NB4 (cell line): ENCODE measurements at places on chromosomes 1 and 21.

DNA sequence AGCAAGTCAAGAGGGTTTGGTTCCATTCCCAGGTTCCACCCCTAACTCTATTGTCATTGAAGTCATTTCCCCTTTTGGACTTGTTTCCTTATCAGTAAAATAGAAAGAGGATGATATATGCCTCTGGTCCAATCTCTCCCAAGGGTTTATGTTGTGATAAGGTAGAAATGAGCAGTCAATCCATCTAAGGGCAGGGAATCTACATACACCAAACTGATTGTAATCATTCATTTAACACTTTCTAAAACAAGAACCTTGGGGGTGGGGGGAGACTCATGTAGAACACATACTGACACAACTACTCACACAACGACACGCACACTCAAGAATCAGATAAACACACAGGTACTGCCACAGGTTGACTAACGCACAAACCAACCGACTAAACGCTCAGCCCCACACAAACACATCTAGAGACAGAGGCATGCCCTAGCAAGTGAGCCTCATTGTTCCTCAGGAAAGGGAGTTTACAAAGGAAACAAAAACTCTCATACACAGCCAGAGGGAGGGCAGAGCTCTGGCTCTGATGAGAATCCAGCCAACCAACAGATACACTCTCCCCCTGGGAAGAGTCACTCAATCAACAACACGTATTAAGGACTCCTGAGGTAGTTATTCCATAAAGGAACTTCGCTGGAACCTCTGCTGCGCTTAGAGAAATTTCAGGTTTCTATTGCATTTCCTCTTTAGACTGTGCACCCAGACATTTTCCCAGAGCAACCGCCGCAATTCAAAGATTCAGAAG is 1.0 kb downstream of the F11R start:
- peak; percentile 41 for DNase-seq

GRCh38 chr1:147496571-147497210 is 44.6 kb upstream of the BCL9 start:
- no peak for DNase-seq

GRCh38 chr1:75771978-75772377 is 14.1 kb upstream of the RABGGTB start:
- DNase-seq, result no peak

GRCh38 chr1:232509570-232509969 is 120.4 kb downstream of the SIPA1L2 start:
- no peak for DNase-seq

- DNase-seq, result no peak
Measured at GRCh38 chr1:163414778-163415177, 93.0 kb downstream of the NUF2 start.

- no peak for DNase-seq
Measured at GRCh38 chr1:99691175-99691574, 45.3 kb downstream of the PALMD start.

DNA sequence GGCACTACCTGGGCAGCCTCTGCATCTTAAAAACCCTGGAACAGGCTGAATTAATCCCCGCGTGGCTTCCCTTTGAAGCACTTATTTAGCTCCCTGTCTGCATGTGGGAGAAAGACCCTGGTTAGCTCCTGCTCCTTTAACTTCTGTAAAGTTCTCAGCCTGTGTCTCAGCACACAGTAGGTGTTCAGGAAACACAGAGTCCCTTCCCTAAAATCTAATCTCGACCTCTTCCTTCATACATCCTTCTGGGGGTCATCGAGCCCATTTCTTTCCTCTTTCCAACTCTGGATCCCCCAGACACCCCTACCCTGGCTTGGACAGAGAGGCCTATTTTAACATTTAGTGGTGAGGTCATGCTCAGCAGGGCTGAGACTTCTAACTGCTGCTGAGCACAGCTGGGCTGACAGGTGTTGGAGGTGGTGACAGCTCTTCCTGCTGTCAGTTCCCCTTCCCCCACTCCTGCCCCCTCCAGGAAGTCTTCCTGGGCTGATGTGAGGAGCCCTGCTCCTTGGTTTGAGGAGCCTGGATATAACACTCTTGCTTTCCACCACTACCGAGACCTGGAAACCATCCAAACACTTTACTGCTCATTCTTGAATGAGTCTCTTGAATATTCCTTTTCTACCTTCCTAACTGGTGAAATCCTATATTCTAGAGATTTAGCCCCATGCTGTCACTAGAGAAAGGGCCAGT is 5.3 kb downstream of the E2F2 start:
- no peak for DNase-seq

- DNase-seq, result no peak
Measured at GRCh38 chr1:208156741-208157140, 87.4 kb downstream of the PLXNA2 start.

DNA sequence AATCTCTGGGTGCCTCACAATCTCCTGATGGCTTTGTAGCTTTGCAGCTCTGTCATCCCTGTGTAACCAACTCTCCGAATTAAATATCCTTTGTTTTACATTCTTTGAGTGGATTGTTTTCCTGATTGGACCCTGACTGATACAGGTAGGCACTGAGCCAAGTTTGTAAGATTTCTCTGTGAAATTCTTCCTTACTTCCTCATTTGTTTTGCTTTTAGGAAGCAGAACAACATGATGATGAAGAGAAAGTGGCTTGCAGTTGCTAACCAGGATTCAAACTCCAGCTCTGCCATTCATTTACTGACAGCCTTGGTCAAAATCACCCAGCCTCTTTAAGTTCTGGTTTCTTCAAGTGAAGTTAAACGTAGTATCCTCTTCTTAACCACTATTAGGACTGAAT is 452.3 kb downstream of the OMA1 start:
- no peak for DNase-seq

DNA sequence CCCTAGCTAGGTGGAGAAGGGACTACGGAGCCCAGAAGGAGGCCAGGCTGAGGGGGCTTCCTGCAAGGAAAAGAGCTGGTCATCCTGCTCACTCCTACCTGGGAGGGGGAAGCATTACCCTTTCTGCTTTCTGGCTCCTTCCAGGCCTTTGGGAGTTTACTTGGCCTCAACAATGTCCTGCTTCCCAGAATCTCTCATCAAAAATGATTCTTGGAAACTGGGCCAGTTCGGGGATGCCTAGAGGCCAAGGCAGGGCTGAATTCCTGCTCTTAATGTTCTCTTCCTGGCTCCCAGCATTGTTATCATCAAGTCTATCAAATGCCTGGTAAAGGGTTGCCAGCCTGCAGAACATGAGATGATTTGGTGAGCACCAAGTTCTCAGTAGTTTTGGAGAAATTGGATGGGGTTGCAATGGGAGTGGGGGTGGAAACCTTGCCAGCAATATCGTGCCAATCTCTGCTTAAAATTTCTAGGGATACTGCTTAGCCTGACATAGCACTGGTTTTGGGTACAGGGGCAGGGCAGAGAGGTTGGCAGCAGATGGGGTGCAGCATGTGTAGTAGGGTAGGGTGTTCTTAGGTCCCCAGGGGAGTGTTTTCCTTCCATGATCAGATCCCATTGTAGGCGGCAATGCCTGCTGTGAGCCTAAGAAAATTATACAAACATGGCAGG is 7.7 kb upstream of the PAFAH2 start:
- DNase-seq, result no peak

- no peak for DNase-seq
Measured at GRCh38 chr1:225688345-225688744, 35.4 kb upstream of the ENAH start.

DNA sequence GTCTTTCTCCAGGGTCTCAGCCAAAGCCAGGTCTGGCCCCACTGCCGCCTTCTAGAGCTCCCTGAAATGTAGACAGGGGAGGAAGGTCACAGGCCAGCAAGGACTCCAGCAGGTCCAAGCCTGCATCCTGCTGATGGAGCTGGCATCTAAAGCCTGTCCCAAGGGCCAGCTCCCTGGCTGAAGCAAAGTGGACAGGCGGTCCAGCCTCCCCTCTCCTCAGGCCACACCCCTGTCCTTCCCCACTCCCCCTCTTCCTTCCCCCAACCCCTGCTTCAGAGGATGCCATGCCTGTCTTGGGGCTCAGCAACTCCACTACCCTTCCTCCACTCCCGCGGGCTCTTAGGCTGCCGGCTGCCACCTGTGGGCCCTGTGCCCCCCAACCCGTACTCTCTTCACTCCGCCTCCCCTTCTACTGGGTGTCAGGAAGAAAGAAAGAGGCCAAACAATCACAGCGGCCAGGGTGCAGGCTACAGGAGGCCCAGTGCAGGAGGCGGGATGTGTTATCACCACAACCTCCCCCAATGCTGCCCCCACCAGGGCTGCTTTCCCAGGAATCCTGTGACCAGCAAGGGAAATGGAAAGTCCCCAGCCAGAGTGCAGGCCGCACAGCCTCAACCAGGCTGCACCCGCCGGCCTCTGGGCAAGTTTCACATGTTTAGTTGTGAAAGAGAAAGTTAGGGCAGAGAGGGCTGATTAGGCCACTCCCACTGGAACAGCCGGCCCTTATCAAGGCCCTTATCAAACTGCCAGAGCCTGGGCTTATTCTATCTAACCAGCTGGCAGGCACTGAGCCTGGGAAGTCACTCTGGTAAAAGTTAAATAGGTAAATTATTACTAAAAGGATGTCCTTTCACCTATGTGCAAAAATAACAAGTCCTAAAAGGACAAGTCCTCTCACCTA is 34.1 kb downstream of the ACOT7 start:
- peak; percentile 70 for DNase-seq
